ENCODE measurements at places on chromosomes 4 and X.

- no peak for DNase-seq
These were observed 910.4 kb downstream of the RAB28 start for GRCh38 chr4:12573716-12574115.

DNA sequence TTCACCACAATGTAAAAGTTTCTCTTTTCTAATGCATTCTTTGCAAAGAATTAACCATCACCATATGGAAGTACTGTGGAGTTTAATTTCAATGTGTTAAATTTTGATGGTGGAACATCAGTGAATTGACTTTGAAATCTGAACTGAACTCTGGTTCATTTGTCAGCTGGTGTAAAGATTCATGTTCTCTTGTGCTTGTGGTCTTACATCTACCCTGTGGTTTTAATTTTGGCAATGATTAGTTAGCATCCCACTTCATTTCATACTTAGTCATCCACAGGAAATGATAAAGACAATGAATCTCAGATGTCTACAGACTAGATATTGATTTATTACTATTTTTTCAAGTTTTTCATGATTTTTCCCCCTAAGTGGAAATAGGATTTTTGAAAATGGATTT is 77.8 kb downstream of the GRID2 start:
- no peak for DNase-seq

GRCh38 chr4:66279084-66279483 is 608.8 kb upstream of the EPHA5 start:
- DNase-seq: no peak

DNA sequence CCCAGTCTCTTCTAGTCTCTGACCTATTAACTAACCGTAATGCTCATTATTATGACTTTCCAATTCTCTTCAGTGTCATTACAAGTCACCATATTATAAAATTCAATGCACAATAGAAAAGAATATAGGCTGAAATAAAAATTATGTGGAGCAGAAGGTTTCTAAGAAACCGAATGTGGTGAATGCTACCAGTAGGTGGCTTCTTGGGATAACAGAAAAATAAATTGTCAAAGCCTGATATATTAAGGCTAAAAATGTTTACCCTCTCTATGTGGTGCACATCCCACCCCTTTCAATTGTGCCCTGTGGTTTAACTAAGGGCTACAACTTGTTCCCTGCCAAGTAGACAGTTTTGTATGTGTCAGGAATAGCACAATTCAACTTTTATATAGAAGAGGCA is 624.6 kb upstream of the TECRL start:
- no peak for DNase-seq

DNA sequence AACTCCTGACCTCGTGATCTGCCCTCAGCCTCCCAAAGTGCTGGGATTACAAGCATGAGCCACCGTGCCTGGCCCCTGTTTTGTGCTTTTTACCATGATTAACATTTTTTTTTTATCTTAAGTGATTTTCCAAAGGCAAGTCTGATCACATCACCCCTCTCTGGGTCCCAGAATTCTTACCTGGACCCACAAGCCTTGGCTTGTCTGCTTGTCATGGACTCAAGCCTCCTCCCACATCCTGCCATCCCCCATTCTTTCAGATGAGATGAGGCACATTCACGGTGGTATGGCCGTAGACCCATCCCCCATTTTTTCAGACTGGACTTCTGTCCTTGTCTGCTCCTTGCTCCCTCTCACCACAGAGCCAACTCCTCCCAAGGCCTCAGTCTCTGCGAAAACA is 55.3 kb downstream of the APLN start:
- no peak for DNase-seq

DNA sequence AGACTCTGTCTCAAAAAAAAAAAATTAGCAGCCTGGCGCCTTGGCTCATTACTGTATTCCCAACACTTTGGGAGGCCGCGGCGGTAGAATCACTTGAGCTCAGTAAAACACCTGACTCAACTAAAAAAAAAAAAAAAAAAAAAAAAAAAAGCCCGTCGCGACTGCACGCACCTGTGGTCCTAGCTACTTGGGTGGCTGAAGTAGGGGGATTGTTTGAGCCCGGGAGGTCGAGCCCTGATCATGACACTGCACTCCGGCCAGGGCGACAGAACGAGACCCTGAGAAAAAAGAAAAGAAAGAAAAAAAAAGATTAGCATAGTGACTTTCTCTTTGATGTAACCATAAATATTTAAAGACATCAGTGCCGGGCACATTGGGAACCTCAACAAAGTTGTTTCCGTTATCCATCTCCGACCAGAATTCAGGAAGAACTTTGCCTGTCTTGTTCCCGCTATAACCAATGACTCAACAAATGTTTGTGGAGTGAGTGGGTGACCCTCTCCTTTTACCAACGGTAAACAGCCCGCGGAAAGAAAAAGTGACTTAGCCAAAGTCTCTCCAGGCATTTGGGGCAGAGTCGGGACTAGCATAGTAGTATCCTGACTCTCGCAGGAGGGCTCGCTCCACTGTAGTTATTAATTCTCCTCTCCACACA is 553 bp upstream of the MED28 start:
- DNase-seq: no peak

DNA sequence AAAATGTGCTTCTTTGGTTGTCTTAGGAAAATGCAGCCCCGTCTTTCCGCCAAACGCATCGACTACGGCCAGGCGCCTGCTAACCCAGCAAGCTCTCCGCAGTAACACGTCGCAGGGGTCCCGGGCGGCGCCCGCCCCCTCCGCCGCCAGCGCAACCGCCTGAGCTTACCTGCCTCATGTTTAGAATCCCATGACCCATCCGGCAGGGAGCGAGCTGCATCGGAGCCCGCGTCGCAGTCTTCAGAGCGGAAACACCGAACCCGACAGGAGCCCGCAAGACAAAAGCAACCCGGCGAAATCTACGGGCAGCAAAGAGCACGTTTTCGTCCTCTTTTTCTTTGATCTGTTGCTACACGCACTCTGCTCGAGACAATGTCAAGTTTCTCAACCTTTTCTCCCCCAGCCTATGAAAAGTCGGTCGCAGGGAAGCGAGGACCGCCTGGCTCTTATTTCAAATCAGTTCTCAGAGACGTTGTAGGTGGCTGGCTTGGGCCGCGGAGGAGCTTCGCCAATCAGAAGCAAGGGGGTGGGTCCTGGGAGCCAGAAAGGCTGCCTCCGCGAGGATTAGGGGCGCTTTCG is at the start of gene MID1:
TSS of gene MID1 (minus strand) at position 465 of the 579 bp plus-strand sequence. CDS start 53,038 bp downstream, outside the sequence.
- no peak for DNase-seq

- no peak for DNase-seq
These were observed 39.2 kb upstream of the PLS3 start for GRCh38 chrX:115521741-115522140.

- no peak for DNase-seq
These were observed 67.0 kb downstream of the DACH2 start for GRCh38 chrX:86215260-86215659.

- no peak for DNase-seq
These were observed 158.9 kb downstream of the DCTD start for GRCh38 chr4:182758273-182758672.

DNA sequence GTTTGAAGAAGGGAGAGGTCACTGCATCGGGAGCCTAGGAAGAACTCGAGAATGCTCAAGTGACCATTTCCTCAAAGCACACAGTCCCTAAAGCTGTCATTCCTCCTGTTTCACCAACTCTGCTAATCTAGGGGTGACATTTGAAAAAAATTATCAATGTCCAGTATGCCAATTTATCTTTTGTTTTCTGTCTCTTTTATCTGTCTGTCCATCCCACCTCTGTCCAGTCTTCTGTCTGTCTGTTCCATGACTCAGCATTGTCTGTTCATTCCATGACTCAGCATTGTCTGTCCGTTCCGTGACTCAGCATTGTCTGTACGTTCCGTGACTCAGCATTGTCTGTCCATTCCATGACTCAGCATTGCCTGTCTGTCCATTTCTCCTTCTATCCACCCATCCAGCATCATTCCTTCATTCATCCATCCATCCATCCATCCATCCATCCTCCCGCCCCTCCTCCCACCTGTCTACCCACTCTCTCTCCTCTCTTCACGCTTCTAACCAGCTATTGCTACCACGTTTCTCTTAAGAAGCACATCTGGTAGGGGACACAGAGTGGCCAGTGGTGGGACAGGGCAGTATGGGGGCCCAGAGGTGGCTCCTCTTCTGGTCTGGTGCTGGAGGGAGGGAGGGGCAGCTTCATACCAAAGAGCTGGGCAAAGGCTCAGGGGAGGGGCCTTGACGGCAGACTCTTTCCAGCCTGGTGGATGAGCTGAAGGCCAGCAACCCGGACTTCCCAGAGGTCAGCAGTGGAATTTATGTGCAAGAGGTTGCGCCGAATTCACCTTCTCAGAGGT is 34.1 kb downstream of the HTRA3 start:
- DNase-seq: peak; percentile 39

GRCh38 chr4:123046096-123046495 is 123.7 kb upstream of the NUDT6 start:
- DNase-seq: no peak

DNA sequence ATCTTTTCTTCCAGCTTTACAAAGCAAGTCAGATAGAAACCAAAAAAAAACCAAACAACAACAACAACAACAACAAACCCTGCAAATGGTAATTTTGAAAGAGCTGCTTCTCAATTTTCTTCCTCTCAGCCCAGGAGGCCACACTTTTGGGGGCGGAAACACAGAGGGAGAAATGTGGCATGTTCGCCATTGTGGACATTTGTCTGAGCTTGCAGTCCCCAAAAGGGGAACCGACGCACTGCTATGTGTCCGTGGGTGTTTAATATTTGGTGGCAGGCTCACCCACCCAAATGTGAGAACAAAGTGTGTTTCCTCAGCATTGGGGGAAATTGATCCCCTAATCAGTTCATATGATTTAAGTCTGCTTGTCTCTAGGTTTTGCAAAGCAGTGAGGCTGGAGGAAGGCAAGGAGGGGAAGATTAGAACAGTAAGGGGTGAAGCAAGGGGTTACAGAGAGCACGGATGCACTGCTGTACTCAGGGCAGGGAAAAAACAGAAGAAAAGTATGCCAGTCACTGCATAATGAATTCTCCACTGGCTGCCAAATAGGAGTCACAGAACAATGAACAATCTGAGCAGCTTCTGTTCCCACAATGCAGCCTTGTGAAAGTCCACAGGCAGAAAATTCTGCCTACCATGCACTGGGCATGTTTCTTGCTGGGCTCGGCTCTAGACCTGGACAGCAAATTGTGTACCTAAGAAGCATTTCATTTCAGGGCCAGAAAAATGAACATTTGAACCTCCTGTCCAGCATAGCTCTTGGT is 74.7 kb upstream of the GPM6B start:
- DNase-seq: no peak

GRCh38 chr4:136935305-136935704 is 597.0 kb downstream of the PCDH18 start:
- no peak for DNase-seq

GRCh38 chrX:154417157-154417556 is 5.8 kb downstream of the TAFAZZIN start:
- no peak for DNase-seq

- no peak for DNase-seq
These were observed 4.0 kb downstream of the DUSP9 start for GRCh38 chrX:153650959-153651358.

DNA sequence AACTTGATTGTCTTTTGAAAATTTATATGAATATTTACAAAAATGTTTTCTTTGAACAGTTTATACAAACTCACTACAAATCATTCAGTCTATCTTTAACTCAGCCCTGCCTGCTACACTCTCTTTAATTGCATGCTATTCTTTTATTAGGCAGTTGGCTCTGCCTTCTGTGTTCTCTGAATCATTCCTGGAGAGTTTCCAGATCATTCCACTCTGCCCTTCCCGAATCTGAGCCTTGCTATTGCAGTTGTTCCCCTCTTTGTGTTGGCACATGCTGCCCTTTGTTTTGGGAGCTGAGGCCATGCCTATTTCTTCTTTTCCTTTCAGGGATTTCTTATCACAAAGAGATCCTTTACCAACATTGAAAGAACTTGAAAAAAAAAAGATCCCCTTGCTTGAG is 8.7 kb upstream of the TECRL start:
- DNase-seq: no peak

- no peak for DNase-seq
These were observed 53.9 kb upstream of the HEPH start for GRCh38 chrX:66110112-66110511.

- no peak for DNase-seq
These were observed 3.9 kb downstream of the RBM10 start for GRCh38 chrX:47148946-47149345.

DNA sequence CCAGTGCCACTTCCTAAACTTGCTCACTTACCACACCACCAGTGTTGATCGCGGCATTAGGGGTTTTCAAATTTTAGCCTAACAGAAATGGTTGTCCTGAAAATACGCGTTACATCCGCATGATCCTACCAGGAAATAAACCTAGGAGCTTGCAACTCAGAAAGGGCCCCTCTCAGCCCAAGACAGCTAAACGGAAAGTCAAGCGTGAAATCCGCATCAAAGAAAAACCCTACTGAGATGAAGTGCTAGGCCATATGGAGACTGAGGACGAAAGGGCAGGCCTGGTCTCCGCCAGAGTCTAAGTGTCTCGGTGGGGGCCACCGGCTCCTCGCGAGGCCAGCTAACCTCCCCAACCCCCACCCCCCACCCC is 626 bp downstream of the YTHDC1 start:
- DNase-seq: no peak

DNA sequence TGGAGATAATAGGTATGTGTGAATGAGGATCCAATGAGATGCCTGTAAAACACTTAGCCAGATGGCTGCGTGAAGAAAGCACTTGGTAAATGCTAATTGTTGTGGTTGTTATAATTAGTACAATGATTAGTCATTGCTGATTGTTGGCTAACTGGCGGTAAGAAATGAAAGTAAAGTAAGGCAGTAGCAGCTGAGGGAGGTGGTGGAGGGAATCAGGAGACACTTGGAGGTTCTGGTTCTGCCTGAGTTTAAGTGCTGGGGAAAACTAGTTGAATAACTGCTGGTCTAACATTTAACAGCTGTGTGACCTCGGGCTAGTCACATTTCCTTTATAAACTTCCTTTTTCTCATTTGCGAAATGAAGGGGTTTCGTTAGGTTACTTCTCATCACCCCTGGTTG is 30.9 kb downstream of the CD38 start:
- DNase-seq: no peak

GRCh38 chrX:109886122-109886761 is 116.7 kb upstream of the TMEM164 start:
- peak; percentile 5 for DNase-seq

GRCh38 chrX:114591121-114591520 is 7.2 kb downstream of the HTR2C start:
- no peak for DNase-seq

DNA sequence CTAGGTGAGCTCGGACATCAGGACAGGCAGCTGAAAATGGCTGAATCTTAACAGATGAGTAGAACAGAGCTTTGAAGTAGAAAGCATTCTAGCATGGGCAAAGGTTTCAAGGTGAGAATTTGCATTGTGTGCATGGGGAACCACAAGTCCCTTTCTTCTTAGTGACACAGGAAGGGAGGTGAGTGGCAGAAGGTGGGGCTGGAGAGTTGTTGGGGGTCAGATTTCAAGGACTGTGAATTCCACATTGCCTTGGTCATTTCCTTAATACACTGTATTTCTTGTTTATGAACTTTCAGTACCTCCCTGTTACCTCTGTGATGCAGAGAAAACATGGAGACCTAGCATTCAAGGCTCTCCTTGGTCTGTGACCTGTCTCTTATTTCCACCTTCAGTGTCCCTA is 4.1 kb downstream of the APEX2 start:
- no peak for DNase-seq

GRCh38 chrX:27555514-27555913 is 34.6 kb upstream of the DCAF8L2 start:
- DNase-seq: no peak
